ENCODE measurements at places on chromosomes 2 and 18.

DNA sequence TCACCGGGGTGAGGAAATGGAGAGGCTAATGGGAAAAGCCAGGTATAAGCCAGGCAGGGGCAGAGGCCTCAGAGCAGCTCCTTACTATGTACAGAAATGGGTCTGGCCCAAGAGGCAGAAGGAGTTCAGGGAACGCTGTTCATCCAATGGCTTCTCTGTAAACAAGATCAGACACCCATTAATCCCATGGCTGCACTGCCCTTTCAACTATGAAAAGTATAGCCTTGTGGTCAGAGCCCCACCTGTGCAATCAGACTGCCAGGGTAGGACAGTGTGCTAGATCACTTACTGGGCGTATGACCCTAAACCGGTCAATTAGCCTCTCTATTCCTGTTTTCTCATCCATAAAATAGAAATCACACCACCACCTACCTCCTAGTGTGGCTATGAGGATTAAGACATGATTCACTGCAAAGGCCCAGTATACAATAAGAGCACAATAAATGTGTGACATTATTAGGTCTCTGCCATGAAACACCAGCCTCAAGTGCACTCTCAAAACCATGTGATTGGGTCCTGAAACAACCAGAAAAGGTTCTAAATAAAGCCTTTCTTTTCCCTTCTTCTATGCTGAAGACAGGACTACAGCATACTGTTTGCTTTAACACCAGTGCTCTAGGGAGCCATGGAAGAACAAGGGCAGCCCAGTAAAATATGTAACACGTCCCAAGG lies 4.4 kb downstream of the ANKRD44 start:
- DNase-seq, result no peak

DNA sequence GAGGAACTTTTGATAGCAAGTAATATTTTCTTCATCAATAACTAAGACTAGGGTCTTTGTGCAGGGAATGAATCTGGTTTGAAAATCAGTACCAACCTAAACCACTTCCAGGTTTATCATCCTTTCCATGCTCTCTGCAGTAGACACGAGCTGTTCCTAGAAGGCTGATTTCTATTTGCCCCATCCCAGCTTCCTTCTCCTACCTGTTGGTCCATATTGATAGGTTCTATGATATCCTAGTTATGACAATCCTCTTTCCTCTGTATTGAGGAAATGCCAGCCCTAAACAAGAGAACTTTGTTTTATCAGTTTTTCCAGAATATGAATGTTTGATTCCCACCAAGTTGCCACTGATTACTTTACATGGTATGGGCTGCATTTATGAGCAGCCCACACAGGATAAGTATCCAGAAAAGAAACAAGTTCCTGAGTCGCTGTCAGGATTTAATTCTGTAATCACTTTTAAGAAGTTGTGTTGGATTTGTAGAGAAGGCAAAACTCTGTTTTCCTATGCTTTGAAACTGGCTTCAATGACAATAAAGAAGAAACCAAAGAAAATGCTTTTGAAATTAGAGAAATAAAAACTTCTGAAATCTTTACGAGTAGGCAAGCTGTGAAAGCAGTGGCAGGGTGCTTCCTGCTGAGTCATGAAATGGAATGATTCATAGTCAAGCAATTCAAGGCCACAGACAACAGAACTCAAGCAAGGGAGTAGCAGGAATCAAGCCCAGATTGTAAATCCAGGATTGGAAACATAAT lies 37.3 kb upstream of the TANK start:
- no peak for DNase-seq

- no peak for DNase-seq
Observed at GRCh38 chr2:84832772-84833461, 48.0 kb downstream of the TRABD2A start.

- no peak for DNase-seq
Observed at GRCh38 chr2:113202305-113203216, 28.8 kb downstream of the PSD4 start.

DNA sequence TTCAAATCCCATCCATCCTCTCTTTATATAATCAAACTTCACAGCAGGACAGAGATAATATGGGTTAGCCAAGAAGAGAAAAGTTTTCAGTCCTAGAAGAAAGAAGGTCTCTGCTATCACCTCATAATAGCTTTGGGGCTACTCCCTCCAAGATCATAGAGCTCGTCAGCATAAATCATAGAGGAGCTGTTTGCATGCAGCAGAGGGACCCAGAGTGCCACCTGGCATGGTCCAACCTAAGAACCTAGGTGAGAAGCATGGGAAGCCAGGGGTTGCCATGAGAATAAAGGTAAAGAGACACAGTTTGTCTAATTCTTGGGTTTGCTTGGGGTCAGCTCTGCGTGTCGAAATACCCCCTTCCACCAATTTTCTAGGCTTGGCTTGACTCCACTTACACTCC lies 87.1 kb upstream of the CYP1B1 start:
- peak; percentile 59 for DNase-seq

DNA sequence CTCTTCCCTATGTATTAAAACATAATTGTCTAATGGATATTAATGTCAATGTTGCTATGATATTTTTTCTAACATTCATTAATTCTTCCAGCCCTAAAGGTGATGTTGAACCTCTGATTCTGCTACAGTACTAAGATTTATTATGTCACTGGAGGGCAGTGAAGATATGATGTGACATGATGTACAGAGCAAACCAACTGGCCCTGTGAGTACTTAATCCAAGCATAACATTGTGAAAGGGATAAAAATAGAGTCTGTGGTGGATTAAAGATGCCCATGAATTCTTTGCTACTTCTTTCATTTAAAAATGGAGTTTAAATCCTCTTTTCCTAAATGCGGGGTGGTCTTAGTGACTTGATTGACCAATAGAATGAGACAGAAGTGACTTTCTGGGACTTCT lies 51.8 kb downstream of the IL1R2 start:
- DNase-seq, result no peak

DNA sequence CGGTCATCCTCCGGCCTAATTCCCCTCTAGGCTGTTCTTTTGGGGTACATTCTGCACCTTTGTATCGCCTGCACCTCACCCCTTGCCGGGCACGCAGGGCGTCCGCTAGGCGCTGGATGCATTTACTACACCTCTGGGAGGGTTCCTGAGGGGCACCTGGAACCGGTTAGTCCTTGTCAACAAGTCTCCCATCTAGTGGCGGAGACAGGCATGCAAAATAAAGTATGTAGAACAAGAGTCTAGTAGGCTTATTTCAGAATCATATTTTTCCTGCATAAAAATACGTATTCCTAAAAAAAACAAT lies 705 bp upstream of the TEX261 start:
- DNase-seq, result peak; percentile 55

GRCh38 chr2:98771264-98771663 lies 40.3 kb upstream of the MGAT4A start:
- DNase-seq, result no peak

DNA sequence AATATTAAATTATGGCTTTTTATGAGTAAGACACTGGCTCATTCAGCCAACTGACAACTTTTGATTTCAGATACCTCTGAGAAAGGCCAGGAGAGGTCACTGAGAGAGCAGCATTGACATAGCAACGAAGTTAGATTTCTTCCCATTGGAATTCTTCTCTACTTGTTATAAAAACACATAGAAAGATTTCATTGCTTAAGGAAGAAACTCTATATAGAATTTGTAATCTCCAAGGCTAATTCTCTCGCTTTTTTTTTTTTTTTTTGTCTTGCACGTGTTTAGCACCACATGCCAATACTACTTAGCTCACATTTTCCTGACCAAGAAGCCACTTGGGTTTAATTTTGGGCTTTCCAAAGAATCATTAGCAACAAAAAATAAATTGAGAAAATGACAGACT lies 233.7 kb downstream of the CALCRL start:
- no peak for DNase-seq

- DNase-seq, result no peak
Observed at GRCh38 chr2:73823916-73824523, 4.7 kb upstream of the STAMBP start.

DNA sequence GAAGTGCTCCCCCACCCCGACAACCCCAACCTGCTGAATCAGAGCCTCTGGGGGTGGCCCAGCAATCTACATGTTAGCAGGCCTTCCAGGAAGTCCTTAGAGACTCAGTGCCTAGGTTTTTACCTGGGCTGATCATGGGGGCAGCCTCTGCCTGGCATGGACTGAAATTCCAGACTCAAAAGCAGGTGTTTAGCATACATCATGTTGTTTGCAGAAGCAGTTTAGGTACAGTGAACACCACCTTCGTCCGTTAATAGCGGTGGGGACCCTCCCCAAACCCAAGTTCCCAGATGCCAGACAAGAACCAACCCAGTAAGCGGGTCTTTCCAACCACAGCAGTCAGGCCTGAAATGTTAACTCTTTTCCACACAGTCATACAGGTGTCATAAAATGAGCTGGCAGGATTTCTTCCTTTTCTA lies 26.4 kb upstream of the GALR1 start:
- no peak for DNase-seq

DNA sequence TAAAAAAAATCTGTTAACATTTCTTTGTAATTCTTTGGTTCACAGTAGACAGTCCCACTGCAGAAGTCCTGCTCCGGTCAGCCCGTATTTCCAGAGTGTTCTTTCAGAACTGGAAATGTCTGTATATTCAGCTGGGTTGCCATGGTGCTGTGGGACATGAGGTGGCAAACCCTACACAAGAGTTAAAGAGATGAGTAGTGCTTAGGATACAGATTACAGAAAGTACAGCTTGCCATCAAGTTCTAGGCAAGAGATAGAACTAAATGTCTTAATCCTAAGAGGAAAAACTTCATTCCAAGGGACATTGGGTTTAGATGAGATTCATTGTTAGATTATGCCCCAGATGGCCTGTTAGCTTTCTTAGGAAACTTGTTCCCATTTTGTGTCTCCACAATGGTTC lies 60.1 kb downstream of the FMNL2 start:
- DNase-seq, result no peak

DNA sequence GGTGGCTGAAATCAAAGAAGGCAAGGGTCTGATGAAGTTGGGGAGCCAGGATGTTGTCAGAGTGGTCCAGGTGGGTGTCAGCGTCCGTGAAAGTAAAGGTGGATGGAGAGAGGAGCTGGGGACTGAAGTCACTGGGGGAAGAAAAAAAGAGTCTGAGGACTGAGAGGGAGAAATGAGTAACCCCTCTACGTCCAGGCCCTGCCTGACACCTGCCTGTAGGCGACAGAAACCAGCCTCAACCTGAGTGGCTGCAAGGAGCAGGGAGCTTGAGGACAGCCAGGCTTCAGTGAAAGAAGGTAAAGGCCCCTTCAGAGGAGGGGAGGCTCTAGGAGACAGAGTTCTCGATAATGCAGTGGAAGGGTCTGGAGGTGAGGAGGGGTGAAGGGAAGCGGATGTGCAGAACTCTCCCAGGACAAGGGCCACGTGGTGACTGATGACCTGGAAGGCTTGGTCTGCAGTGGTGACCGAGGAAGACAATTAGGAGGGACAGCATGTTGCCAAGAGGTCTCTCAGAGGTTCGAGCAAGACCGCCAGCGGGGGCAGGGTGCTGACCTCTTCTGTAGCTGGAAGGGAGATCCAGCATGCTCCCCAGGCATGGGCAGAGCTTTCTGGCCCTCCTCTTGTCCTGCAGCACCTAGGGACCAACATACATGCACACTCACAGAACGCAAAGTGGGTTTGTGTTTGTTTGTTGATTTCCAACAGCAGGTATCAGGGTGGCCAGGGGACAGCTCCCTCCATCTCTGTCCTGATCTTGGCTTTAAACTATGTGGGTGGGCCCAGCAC lies 86.6 kb upstream of the TMEM247 start:
- DNase-seq, result no peak

GRCh38 chr2:68234405-68234804 lies 17.9 kb downstream of the PPP3R1 start:
- DNase-seq, result no peak

DNA sequence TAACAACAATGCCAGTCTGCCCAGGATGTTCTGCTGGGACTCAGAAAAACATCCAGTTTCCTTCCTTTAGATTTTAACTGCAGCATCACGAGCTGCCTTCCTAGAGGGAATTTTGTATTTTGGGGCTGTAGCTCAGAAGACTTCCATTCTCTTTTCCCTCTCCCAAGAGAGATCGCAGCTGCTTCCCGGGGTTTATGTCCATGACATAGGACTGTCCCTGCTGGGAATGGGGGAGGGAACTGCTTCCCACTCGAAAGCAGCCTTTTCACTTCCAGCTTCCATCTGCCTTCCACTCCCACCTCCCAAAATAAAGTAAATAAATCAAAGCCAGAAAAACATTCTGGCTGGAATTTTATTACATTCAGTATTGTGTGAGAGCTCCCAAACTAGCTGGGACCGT lies 52.4 kb downstream of the LIMS1 start:
- no peak for DNase-seq

DNA sequence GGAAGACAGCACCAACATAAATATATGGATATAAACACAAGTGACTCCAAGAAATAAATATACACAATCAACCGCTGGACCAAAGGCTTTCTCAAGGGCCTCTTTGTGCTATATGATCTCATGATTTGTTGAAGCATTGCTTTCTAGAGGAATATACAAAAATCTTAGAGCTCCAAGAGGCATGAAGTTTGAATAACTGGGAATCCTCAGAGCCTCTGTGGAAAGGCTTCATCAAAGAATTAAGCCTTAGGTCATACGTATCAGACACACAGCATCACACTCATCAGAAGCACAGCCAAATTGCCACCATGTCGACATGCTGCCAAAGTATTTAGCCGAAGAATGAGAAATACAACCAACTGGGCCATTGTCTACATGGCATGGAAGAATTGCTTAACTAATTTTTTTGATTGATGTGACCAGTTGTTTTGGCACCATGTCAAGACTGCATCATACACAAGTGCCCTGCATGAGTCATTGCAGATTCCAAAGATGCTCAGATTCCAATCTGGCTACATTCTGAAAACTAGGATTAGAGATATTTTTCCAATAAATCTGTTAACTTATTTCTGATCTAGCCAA lies 860.6 kb upstream of the ZEB2 start:
- no peak for DNase-seq

GRCh38 chr2:29165362-29166241 lies 50.4 kb downstream of the CLIP4 start:
- DNase-seq, result no peak

DNA sequence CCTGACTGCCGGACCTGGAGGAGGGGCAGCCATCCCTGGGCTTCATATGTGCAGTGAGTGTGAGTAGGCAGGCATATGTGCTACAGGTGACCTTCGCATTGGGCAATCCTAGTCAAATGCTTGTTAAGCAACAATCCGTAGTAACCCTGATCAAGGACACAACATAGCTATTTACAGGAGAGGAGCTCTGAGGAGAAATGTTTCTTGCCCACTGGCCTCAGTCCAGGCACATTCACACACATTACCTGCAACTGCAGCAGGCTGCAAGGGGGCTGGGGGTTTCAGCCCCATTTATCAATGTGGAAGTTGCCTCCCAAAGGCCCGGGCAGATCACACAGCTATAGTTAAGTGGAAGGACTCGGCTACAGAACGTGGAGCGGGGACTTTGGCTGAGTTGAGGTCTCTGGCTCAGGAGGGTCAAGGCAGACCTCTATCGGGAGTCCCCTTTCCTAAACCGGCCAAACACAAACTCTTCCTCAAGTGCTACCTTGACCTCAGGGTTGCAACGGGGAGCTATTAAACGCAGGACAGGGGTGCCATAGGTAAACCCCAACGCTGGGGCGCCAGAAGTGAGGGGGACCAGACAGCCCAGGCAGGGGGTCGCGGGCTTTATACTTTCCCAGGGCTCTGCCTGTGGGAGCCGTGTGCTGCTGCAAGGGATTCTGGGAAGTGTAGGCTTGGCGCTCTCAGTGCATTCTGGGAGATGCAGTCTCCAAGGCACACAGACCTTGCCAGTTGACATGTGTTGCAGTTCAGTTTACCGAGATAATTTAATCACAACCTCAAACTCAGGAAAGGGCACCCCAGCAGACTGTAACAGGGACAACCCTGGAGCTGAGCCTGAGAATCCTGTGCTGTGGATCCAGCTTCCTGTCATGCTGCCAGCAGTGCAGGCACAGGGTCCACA lies 9.4 kb downstream of the KHK start:
- DNase-seq, result peak; percentile 91

GRCh38 chr2:182220335-182220734 lies 206.5 kb downstream of the PDE1A start:
- DNase-seq, result no peak

Data from left lobe of liver (tissue), 2 donors.